ENCODE measurements at places on chromosomes 11 and 22. TPM values are rescaled to one million over a fixed set of nuclear protein-coding genes. Genes with fewer than 3 reads are reported as not detected.

The TNNI2 gene
- total RNA-seq = 0.36 TPM

The MYOD1 gene
- total RNA-seq = 0.06 TPM

The DERL3 gene
- 0.71 TPM for total RNA-seq

The CCDC87 gene
- total RNA-seq = 0.63 TPM

The NAT10 gene
- 47.8 TPM for total RNA-seq

The PIK3C2A gene
- 22.2 TPM for total RNA-seq
